ENCODE measurements at places on chromosomes 16 and 17. TPM values are rescaled to one million over a fixed set of nuclear protein-coding genes. Genes with fewer than 3 reads are reported as not detected.

DNA sequence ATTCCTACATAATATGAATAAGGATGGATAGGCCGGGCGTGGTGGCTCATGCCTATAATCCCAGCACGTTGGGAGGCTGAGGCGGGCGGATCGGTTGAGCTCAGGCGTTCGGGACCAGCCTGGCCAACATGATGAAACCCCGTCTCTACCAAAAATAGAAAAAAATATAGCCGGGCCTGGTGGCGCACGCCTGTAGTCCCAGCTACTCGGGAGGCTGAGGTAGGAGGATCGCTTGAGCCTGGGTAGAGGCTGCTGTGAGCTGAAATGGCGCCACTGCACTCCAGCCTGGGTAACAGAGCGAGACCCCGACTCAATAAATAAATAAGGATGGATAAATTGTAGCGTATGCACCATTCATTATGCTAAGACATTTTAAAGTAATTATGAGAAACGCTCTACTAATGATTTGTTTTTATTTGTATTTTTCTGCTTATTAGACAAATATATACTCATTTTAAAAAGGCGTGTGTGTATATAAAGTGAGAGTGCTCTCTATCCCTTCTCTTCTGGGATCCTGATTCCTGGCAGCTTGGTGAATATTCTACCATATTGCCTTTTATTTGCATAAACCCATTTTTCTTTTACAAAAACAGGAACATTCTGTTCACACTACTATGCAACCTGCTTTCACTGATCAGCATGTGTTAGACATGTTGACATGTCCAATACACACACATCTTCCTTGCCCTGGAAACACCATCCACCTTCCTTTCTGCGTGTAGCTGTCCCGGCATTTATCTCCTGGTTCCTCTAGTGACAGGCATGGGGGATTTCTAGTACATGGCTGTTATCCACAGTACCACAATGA is 26.4 kb downstream of the DDX19A start:
- no peak for DNase-seq

DNA sequence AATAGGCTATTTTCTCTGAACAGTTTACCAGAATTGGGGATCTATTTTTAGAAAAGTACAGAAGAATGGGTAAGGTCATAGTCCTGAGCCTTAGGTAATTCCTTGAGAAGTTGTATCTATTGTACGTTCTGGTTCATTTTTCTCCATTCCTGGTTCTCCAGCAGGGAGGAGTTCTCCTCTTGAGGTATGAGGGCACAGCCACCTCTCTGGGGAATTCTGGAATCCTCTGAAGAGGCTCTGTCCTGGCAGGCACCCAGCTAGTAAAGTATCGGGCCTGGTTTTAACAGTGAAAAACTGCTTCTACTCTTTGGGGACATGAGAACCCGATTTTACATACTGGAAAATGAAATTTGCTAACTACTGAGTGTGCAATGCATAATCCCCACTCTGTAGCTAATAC is 19.6 kb upstream of the PMFBP1 start:
- no peak for DNase-seq

DNA sequence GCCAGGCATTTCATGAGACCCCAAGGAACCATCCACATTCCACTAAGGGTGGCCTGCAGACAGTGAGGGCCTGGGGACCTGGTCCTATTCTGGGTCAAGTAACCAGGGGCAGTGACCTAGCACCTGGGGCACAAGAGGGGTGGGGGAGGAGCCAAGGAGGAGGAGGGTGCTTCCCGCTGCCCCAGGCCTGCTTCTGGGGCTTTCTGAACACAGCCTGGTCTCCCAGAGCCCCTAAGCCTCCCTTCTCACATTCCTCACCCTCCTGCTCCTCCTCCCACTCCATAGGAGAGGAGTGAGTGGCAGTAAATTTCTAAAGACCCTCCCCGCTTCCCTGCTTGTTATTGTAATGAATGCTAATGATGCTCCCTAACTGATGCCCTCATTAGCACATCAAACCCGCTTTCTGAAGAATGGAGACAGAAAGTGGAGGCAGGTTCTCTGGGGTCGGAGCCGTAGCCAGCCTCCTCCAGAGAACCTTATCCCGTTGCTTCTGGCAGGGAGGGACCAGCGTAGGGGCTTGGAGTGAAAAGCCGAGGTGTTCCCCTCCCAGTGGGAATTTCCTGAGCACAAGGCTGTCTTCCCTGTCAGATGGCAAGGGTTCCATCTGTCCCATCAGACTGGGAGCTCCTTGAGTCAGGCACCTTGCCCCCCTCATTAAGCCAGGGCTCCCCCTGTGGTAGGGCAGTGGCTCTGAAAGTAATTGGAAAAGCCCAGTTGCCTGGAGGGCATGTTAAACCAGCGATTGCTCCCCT is 3.7 kb upstream of the SRCIN1 start:
- DNase-seq = no peak

DNA sequence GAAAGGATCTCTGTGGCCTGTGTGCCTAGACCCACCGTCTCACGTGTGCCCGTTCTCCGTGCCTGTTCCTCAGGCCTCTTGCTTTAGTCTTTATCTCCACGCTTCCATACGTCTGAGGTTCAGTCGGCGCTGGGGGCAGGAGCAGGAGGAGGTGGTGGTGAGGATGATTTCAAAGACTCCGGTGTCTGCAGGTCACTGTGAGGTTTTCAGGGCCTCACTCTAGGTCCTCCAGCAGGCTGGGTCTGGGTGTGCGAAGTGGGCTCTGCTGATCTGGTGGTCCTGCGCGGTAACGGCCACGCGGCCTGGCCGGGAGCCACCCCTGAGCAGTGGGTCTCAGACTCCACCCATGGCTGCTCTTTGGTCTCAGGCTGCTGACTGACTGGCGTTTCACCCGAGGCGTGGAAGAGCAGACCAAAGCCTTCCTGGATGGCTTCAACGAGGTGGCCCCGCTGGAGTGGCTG is 14.4 kb upstream of the CLEC18A start:
- DNase-seq = no peak

DNA sequence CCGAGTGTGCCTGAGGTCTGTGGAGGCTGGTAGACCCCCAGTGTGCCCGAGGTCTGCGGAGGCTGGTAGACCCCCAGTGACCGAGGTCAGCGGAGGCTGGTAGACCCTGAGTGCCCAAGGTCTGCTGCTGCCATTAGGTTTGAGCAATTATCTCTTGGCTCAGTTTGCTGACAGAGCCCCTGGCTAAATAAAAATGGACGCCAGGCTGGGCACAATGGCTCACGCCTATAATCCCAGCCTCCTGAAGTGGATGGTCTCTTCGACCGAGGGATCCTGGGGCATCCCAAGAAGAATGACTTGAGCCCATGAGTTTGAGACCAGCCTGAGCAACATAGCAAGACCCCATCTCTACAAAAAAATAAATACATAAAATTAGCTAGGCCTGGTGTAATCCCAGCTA is 98.7 kb upstream of the ZNF469 start:
- DNase-seq = no peak

DNA sequence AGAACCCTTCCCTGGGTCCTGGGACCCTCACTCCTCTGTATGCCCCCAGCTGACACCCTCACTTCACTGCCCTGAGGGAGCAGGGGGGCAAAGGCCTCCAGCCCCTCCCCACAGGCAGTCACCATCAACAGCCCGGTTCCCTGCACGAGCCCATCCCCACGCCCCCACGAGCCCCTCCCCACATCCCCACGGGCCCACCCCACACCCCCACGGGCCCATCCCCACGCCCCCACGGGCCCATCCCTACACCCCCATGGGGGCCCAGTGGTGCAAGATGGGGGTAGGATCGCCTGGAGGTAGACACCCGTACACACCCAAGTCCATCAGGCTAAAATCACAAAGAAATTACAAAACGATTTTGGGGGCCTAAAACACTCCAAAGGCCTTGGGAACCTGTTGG is 42.3 kb downstream of the LMF1 start:
- DNase-seq = no peak

- DNase-seq = no peak
Observed at GRCh38 chr16:2223942-2224486, 623 bp downstream of the E4F1 start.

DNA sequence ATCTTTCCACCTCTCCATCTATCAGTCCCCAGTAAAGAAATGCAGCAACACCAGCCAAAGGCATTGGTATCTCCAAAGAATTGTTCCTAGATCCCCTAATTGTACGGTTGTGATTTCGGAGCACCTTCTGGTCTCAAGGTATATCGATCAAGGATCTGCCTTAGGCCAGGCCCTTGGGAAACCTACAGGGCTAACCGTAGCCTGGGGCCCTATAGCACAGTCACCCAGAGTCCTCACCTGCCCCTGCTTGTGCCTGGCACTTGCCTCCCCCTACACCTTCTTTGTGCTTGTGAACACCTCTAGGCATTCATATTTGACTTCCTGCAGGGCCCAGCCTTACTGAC is 16.8 kb upstream of the AURKB start:
- DNase-seq = no peak

DNA sequence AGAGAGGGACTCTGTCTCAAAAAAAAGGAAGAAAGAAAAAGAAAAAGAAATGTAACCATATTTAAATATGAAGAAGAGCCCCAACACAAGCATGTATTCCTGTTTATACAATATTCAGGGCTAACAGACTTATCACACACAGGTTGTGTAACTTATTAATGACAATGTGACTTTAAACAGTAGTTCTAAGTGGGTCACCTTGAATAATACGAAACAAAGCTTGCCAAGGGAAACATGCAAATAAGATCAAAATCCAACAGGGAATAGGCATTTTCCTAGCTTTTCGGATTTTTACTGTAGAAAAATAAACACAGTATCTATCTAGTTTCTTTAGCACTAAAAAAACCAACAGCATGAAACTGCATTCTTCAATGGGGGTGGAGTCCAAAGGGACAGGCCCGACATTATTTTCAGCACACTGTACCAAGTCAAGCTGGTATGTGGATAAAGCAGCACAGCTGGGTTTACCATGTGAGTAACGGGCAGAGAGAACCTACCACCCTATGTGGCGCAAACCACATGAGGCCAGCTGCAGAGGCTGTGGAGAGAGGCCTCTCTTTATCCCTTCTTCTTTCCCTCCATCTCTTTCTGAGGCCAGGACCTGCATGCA is 45.3 kb downstream of the TOM1L2 start:
- DNase-seq = no peak

- DNase-seq = no peak
Observed at GRCh38 chr17:73211745-73212144, 18.9 kb downstream of the COG1 start.

DNA sequence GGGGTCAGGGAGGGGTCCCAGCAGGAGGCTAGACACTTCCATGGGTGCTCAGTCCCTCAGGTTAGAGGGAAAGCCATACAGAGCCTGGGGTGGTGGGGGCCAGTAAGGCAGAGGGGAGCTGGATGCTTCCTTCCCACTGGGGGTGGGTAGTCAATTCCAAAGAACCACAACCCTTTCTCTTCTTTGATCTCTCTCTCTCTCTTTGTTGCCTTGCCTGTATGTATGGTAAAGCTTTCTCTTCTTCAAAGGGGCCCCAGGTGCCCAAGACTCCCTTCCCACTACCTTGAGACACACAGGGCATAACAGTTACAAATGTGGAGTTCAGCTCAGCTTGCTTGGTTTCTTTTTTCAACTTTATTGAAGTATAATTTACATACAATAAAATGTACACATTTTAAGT is 30.5 kb upstream of the C1QL1 start:
- no peak for DNase-seq

GRCh38 chr16:69861292-69862030 is 89.7 kb upstream of the CLEC18A start:
- no peak for DNase-seq

DNA sequence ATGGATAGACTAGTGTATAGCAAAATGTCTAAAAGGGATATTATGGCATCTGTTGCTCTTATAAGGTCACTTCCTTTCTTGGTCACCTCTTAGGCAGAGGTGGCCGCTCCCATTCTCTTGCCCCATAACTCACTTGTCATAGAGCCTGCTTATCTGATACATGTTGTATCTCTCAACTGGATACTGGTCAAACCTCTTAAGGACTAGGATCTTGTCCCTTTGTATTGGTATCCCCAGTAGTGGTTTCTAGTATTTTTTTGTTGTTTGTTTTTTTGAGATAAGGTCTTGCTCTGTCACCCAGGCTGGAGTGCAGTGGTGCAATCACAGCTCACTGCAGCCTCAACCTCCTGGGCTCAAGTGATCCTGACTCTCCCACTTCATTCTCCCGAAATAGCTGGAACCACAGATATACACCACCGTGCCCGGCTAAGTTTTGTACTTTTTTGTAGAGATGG is 27.0 kb downstream of the ZSWIM7 start:
- DNase-seq = no peak

GRCh38 chr17:38733982-38734973 is 4.1 kb downstream of the CISD3 start:
- DNase-seq = no peak

- no peak for DNase-seq
Observed at GRCh38 chr17:50690887-50691549, 16.7 kb downstream of the ANKRD40 start.

- peak; percentile 75 for DNase-seq
Observed at GRCh38 chr17:4881761-4882555, 17.4 kb upstream of the C17orf107 start.

GRCh38 chr17:29619251-29619650 is 3.5 kb downstream of the CORO6 start:
- DNase-seq = no peak

ANKRD13B gene
- 123 TPM for total RNA-seq

TEKT5 gene
- not detected for total RNA-seq

CRISPLD2 gene
- total RNA-seq = 9.0 TPM

HEATR9 gene
- not detected for total RNA-seq

CCL8 gene
- total RNA-seq = not detected

HSD11B2 gene
- 6.0 TPM for total RNA-seq

RAC3 gene
- 46.0 TPM for total RNA-seq

Measured in glutamatergic neuron (in vitro differentiated cells).